NCI-H2227 treated with DMSO at 0.1 percent for 48 hours (cell line): ENCODE measurements at places on chromosomes 3 and 15.

DNA sequence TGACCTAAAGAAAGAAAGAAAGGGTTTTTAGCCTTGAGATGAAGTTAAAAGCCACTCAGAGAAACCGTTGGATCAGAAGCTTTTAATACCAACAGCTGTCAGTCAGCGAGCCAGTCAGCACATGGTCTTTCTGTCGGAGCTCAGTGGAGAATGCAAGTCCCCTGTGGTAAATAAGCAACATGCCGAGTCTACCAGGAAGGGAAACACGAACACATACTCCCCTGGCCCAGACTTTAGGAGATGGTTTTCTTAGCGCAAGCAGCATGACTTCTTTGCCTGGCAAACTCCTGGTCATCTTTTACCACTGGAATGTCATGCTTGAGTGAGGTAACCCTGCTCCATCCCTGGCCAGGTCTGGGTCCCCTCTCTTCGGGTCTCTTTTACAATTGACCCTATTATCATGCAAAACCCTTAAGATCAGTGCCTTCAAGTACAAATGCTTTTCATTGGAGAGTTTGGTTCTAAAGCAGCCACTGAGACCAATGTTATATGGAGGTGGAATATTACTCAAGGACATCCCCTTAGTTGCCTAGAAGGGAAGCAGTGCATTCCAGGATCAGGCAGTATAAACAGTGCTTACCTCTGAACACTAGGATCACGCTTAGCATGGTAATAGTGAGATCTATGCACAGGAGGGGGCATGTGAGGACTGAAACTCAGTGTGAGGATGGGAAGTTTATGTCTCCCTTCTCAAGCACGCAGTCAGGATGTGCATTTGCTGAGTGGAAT is 28.2 kb downstream of the SLCO3A1 start:
- no peak for DNase-seq

DNA sequence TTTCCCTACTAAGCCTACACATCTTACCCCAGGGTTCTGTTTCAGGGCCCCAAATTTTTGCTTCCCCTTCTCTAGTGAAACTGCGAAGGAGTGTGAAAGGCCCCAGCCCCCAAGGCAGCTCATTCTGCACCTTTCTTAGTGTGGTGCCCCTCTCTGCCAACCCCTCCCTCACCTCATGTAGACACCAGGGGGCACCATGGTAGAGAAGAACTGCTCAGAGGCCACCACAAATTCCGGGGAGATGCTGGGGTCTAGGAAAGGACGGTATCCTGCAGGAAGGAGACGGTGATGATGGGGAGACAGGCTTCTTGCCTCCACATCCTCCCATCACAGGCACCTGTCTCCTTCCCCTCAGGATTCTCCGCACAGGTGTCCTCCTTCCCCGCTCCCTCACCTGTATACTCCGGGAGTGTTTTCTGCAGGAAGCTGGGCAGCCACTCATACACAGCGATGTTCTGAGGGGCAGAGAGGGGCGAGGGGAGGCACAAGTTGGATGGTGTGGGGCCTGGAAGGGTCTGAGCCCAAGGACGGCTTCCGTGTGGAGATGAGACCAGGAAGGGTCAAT is 3.6 kb downstream of the DUOX2 start:
- DNase-seq = no peak

DNA sequence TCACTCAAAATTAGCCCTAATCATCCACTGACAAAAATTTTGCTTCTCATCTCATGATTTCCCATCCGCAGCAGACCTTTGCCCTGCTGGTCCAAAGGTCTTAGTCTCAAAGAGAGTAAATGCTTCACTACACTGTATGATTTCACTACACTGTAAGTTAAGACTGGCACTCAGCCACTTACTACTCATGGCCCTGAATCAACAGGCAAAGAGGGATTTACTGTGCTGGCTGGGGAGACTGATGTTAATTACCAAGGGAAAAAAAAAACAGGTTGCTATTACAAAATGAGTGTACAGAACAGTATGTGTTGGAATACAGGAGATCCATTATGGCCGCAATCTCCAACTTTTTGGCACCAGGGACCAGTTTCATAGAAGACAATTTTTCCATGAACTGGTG is 214.8 kb downstream of the ZMAT3 start:
- DNase-seq = no peak

DNA sequence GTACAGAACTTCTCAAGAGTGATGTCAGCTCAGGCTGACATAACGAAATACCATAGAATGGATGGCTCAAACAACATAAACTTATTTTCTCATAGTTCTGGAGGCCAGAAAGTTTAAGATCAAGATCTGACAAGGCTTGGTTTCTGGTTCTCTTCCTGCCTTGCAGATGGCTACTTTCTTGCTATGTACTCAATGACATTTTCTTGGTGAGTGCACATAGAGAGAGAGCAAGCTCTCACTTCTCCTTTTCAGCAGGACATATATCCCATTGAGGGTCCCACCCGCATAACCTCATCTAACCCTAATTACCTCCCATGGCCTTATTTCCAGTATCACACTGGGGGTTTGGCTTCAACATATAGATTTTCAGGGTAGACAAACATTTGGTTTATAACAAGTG is 1072.1 kb downstream of the PLOD2 start:
- no peak for DNase-seq

DNA sequence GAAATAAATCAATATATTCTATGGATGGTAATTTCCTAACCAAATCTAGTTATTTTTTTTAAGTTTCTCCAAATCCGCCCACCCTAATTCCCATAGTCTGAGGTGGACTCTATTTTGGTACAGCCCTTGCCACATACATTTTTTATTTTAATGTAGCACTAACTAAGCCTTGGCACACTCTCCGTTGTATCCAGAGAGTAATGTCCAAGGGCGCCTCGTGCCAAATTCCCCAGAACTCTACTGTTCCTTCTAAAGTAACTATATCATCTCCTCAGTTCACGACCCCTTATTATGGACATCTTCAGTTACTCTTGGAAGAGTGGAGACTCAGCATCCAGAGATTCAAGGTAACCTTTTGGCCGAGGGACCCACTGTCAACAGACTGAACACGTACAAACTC is 1.3 kb downstream of the VGLL3 start:
- DNase-seq = no peak

DNA sequence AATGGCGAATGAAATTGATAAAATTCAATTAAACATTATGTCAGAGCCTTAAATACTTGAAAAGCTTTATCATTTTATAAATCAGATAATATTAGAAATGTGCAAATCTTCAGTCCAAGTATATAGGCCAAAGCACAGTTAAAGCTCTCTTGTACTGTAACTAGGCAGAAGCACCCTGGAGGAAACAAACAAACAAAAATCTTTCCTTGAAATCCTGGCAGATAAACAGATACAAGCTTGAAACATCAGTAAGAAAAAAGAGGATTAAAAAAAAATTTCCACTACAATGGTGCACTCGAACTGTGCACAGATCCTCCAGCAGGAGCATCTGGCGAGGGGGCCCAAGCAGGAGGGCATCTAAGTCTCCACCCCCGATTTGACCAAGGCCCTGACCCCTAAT is 166.6 kb downstream of the PLD1 start:
- DNase-seq = no peak

- DNase-seq = no peak
Observed at GRCh38 chr3:112175037-112175436, 42.0 kb upstream of the GCSAM start.

GRCh38 chr15:101436526-101436925 is 53.0 kb downstream of the PCSK6 start:
- no peak for DNase-seq

DNA sequence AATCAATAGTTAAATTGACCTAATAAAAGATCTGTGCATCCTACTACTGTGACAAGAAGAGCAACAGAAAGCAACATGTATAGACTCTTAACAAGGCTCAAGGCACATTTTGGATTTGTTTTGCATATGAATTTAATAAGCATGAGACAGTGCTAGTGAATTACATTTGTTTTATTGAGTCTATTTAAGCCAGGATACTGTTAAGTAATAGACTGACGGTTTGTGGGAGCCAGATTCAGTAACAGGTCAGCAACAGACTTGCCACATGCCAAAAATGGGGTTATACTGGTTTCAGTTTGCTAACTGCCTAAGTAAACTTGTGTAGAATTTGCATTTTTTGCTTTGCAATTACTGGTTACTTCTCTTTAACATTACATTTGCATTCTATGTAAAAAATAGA is 54.0 kb downstream of the MBNL1 start:
- DNase-seq = no peak

DNA sequence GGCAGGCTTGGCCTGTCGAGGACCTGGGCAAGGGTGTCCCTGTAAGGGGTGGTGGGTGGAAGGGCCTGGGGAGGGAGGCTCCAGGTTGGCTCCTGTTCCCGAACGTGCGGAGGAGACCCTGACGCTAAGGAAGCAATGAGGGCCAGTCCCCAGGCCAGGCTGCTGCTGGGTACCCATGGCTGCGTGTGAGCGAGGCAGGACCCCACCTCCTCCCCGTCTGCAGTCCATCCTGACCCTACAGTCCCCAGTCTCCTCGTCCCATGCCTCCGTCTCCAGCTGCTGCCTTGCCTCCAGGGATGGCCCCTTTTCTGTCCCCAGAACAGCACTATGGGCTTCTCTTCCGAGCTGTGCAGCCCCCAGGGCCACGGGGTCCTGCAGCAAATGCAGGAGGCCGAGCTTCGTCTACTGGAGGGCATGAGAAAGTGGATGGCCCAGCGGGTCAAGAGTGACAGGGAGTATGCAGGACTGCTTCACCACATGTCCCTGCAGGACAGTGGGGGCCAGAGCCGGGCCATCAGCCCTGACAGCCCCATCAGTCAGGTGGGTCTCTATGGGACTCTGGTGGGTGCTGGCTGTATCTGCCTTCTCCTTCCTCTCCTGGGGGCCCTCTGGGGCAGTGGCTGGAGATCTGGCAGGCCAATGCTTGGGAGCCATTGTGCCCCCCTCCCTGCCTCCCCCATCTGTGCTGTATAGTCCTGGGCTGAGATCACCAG is 571 bp downstream of the FES start:
- DNase-seq = no peak

- DNase-seq = no peak
Observed at GRCh38 chr3:103516950-103517349, 1082.1 kb downstream of the ZPLD1 start.

GRCh38 chr15:74866090-74866489 is 7.1 kb downstream of the SCAMP2 start:
- no peak for DNase-seq

- peak; percentile 27 for DNase-seq
Observed at GRCh38 chr3:195441992-195442572, 738 bp downstream of the ACAP2 start.

- DNase-seq = no peak
Observed at GRCh38 chr3:192331749-192332385, 395.5 kb downstream of the FGF12 start.

- DNase-seq = no peak
Observed at GRCh38 chr3:124791142-124791541, 60.9 kb downstream of the UMPS start.

- DNase-seq = no peak
Observed at GRCh38 chr3:180433152-180433551, 168.8 kb upstream of the TTC14 start.

DNA sequence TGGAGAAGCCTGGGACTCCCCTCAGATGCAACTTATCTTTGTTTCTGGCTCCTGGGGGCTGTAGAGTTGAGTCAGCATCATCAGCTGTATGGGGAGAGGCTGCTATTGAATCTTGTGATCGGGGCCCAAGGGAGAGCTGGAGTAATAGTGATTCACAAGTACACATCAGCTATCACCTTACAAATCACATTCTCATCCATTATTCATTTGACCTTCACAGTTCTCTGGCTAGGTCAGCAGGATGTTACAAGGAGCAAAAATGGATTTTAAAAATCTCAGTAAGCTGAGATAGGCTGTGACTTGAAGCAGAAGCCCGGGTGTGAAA is 175.0 kb downstream of the OPA1 start:
- DNase-seq = no peak

DNA sequence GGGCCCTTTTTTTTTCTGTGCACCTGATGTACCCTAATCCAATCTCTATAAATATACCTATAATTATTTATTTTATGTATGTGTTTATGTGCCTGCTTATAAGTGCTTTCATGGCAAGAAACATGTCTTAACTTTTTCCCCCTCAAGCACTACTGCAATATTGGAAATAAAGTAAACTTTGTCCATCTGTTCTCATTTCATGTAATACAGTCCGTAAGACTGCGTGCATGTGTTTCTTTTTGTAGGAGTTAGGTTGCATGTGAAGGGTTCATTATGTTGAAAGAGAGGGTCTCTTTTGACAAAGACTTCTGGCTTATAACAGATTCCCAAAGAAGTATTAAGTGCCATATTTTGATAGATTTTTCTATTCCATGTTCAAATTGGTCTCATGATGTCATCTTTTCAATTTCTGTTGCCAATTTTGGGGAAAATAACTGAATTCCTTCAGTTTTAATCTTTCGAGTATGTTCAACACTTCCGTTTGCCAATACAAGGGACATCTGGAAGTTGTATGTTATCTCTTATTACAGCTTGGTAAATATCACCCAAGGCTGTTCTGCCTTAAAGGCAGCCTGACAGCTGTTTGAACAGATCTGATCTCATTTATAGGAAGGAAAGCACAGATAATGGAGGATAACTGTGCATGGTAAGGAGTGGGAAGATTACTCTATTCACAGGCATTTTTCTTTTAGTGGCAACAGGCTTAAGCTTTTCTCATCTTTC is 273.1 kb upstream of the SGO1 start:
- DNase-seq = no peak

GRCh38 chr3:34780973-34781372 is 858.4 kb upstream of the ARPP21 start:
- DNase-seq = no peak
